ENCODE measurements at places on chromosomes 3 and 15.

GRCh38 chr3:141597931-141598330, 111.1 kb downstream of the RASA2 start:
- no peak for DNase-seq

DNA sequence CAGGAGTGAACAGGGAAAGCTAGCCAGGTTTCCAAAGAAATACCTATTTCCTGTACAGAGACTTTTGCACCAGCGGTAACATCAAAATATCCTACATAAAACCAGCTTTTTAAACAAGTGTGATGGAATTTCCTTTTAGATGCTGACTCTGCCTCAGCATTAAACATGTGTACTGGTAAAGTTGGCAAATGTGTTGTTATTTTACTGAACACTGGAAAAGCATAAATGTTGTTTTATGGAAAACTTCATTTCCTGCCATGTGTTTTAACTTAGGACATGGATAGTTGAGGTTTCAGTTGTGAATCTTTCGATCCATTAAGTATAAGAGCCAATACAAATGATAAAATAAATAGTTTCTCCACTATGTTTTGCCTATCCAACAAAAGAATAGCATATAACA, 15.7 kb downstream of the OXNAD1 start:
- DNase-seq = peak; percentile 47

DNA sequence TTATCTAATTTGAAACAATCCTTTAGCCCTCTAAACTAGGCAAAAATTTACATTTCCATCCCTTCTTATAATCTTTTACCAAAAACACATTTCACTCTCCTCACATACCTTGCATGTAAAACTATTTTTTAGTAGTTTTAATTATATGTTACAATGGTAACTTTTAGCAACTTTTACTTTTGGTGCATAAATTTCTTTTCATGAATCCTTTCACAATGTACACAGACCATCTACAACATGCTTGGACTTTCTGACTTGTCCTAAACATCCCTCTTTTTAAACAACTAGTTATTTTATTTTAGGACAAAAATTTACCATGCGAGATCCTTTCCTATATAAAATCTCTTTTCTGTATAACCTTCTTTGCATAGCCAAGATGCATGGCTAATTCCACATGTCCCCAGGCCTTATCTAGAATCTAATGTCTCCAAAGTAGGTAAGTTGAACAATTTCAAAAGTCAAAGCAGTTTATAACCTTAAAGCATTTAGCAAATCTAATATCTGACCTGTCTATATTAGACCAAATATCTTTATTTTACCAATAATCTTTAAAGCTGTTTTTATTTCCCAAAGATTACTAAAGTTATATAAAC, 14.4 kb upstream of the ALDH1L1 start:
- DNase-seq = no peak

GRCh38 chr3:186180891-186181481, 72.1 kb upstream of the ETV5 start:
- DNase-seq = no peak

GRCh38 chr3:189824629-189825312, 193.6 kb downstream of the TP63 start:
- no peak for DNase-seq

- no peak for DNase-seq
These were observed 1.3 kb downstream of the SECISBP2L start for GRCh38 chr15:49044766-49045606.

GRCh38 chr15:62474771-62475124, 309.7 kb upstream of the C2CD4B start:
- no peak for DNase-seq

GRCh38 chr3:43074482-43074881, 31.4 kb downstream of the POMGNT2 start:
- no peak for DNase-seq

- no peak for DNase-seq
These were observed 1.8 kb downstream of the CLCN2 start for GRCh38 chr3:184359610-184360009.

- no peak for DNase-seq
These were observed 8.3 kb downstream of the ACKR4 start for GRCh38 chr3:132605374-132605792.

DNA sequence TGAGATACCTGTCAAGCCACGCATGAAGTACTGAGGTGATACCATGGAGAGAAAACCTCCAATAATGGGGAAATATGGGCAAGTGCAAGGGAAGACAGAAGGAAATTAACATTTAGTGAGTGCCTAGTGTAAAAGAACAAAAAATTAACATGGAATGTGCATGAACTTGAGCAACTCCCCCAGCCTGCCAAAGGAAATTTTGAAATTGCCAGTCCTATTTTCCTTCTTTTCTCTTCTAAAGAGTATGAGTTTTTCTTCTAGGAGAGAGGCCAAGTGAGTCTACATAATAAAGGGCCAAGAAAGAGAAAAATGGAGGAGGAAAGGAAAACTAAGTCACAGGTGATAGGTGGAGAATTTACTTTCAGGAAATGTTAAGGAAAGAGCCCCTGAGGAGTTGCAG, 602.4 kb upstream of the MDFIC2 start:
- no peak for DNase-seq

DNA sequence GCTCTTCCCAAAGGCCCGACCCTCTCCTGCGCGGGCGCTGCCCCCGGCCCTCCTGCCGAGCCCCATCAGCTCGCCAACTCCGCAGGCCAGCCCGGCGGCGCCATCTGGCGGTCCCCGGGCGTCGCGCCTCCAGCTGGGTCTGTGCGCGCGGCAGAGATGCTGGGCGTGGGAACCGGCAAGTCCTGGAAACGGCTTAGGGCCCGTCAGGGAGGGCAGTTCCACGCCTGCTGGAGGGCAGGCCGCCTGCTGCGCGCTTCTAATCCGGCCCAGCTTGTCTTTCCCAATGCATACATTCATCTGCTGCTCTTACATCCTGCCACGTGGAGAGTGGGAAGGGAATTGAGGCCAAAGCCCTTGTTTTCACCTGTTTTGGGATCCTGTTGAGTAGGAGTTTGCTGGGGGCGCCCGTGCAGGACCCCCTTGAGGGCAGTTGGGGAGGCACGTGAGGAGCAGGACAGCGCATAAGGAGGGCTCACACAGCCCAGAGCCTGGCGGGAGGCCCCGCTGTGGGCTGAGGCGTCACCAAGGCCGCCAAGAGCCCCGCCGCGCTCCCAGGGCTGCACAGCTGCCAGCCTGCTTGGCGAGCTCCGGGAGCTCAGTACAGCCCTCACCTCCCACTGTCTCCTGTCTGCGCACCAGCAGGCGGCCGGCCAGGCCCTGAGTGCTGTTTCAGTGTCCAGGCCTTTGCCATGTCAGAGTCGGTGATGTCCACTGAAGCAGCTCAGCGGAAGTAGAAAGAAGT, 165.6 kb downstream of the NSMCE3 start:
- DNase-seq = peak; percentile 89

DNA sequence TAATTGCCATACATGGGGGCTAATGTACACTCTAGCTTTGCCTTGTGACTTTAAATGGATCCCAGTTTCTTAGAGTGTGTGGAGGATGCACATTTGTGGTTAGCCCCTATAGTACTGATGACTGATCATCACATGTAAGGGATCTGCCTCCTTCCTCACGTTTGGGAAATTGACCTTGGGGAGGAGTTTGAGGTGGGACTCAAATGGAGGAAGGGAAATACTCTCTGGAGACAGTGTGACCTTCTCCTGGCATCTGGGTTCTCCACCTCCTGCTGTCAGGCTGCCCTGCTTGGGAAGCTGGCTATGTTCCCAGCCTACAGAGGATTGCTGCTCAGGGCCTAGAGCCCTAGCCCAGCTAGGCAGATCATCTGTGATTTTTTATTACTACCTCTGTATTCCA, 48.7 kb downstream of the PPM1L start:
- DNase-seq = peak; percentile 82

- DNase-seq = no peak
These were observed 612.8 kb upstream of the AGTR1 start for GRCh38 chr3:148084931-148085330.

DNA sequence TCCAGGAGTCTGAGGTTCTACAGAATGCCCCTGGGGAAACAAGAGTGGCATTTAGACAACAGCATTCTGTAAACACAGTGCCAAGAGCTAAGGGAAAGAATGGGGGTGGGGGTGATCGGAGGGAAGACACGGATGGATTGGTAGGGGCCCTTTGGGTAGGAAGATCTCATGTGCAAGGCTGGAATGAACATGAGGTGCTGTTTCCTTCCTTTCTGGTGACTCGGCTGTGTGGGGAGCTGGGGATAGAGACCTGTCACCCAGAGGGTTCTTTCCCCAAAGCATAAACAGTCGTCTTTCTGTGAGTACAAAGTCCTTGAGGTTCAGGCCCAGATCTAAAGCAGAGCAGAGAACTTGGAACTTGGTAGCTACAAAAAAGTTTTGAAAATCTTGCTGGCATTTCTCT, 11.7 kb downstream of the TPM1 start:
- no peak for DNase-seq
